ENCODE measurements at places on chromosomes 6 and 20.

GRCh38 chr20:10376270-10377075 lies 57.5 kb downstream of the MKKS start:
- DNase-seq = no peak

DNA sequence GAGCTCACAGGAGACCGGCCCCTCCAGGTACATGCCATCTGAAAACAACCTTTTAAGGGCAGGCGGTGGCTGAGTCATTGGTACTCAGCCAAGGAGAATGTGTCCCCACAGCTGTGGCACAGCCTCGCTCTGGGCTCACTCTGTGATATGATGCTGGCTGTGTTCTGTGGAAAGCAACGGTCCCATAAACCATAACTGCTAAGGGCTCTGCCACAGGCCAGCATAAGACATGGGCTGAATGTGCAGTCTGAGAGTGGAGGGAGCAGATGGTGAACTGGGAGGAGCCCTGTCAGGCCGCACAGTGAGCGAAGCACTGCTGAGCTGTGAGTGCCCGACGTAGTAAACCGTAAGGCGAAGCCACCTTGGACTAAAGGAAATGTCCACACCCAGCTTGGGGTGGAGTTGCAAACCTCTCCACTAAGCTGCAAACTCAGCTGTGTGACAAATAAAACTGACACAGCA lies 375.8 kb downstream of the THBS2 start:
- DNase-seq = no peak

- no peak for DNase-seq
Measured at GRCh38 chr6:28081486-28081751, 1.1 kb downstream of the ZNF165 start.

- DNase-seq = no peak
Measured at GRCh38 chr6:33616913-33617312, 4.2 kb upstream of the ITPR3 start.

DNA sequence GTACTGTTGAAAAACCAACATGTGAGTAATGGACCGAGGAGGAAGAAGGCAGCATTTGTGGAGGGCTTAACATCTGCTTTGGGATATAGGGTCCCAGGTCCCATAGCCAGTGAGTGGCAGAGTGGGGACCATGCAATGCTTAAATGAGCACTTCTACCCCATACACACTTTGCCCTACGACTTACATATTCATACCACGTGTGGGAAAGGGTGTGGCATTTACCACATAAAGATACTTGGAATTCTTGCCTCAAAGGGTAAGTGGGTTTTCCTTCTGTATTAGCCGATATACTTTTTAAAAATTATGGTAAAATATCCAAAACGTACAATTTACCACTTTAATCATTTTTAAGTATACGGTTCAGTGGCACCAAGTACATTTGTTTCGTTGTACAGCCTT lies 199.3 kb downstream of the BACH2 start:
- DNase-seq = no peak

DNA sequence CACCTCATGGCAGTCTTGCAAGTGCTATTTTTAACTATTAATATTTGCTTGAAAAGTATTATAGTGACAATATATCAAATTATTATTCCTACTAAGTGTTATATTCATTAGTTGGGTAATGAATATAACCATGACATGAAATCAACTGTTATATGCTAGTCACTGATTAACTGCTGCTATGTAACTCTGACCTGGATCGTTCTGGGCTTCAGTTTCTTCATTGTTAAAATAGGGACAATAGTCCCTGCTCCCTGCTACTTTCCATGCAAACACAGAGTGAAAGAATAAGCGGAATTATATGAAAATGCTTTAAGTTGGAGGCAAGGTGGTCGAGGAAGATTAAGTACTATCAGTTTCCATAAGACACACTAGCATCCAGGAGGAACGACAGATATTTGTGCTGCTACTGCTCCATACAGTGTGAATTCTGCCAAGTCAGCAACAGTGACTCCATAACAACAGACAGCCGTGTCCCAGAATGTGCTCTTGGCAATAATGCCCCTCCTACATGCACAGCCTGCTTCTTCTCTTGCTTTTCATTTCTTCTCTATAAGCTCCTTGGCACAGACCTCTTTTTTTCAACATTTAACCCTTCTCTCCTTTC lies 107.2 kb downstream of the CHD6 start:
- DNase-seq = no peak

DNA sequence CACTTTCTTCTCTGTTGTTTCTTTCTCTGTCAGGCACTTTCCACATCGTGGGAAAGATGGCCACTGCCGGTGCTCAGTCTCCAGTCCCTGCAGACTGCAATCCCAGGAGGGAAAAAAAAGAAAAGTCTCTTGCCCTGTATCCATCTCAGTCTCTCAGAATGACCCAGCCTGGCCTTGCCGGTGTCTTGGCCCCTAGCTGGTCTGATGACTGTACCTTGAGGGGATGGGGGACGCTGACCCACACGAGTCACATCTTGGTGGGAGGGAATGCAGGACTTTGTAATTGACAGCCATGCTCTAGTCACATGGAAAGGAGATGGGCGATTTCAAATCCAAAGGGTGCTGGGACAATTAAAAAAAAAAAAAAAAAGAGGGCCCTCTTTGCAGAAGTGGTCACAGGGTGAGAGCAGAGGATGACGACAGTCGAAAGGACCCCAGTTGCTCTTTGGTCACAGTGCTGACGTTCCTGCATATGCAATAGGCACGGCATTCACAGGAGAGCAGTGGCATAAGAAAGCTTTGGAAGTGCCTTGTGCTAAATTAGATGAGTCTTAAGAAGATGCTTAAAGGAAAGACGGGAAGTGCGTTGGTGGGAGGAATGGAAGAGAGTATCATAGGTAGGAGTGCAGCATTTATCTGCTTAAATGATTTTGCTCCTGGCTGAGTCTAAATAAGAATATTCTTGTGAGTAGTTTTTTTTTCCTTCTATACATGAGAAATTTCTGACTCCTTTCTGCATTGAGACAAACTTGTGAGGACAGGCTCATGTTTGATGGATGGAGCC lies 63.9 kb upstream of the AKAP12 start:
- no peak for DNase-seq
